ENCODE measurements at places on chromosomes 16 and 17.
A peak's percentile ranks its signal among the peaks of the same experiment; 100 is the strongest.

GRCh38 chr16:56916571-56917403, 15.2 kb upstream of the HERPUD1 start:
- DNase-seq: peak; percentile 49

DNA sequence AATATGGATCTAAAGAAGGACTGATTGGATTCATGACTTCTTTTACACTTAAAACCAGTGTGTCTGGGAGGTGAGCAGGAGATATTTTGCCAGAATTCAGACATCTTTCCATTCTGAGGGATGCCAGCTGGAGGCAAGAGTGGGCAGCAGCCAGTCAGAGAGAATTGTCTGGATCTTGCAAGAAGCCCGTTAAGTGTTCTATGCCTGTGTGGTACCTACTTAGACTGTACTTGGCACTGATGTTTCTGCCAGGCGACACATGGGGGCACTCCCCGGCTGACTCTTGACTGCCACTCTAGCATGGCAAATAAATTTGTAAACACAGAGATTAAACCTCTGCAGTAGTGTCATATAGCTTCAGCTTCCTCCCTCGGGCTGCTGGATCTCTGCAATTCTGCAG, 247.7 kb downstream of the UTP18 start:
- DNase-seq: no peak

- no peak for DNase-seq
These were observed 9.2 kb upstream of the MSLN start for GRCh38 chr16:751152-752006.

DNA sequence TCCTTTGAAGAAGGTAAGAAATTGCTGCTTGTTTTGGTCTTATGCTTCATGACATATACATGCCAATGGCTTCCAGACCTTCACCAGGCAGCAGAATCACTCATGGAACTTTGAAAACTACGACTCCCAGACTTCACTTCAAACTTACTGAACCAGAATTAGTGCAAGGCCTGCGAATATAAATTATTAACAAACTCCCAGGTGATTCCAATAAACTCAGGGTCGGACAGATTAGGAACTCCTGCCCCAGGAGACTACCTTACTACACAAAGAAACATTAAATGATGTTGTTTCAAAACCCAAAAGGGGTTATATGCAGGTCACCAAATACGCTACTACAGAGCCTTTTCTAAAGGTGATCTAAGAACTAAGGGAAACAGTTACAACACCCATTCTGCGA, 20.4 kb downstream of the PSME3IP1 start:
- no peak for DNase-seq

GRCh38 chr17:35051183-35051578, 12.3 kb downstream of the RFFL start:
- no peak for DNase-seq

DNA sequence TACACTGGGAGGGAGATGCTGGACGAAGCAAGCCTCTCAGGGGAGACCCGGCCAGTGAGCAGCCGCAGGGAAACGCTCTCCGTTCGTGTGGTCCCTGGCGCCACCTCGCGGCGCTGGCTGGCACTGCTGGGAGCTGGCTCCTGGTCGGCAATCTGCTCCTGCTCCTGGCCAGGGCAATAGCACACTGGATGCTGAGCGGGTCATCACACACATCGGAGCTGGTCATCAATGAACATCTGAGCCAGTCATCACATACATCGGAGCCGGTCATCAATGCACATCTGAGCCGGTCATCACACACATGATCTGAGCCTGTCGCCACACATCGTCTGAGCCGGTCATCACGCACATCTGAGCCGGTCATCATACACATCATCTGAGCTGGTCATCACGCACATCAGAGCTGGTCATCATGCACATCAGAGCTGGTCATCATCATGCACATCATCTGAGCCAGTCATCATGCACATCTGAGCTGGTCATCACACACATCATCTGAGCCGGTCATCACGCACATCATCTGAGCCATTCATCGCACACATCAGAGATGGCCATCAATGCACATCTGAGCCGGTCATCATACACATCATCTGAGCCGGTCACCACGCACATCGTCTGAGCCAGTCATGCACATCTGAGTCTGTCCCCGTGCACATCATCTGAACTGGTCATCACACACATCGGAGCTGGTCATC, 217.3 kb downstream of the RBFOX3 start:
- DNase-seq: peak; percentile 84

DNA sequence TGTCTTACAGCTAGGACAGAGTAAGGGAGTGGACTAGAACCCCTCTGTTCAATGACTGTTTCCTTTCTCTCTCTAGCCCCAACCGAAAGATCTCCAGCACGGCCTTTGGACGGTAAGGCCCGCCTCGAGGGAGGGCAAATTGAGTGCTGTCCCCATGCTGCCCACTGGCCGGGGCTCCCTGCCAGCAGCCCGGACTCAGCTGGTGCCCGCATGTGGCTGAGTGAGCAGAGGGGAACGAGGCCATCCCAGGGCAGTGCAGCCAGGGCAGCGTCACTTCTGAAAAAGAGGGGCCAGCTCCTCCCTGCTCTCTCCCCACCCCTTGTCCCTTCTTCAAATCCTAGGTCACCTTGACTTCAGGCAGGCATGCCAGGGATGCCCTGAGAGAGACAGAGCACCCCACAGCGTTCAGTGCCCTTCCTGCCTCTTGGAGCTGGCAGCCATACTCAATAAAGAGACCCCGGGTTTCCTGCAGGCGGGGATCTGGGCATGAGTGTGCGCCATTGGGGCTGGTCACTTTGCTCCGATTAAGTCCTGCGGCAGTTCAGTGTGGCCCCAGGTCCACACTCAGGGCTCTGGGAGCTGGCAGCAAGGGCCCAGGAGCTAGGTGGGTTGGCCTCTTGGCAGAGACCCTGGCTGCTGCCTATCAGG, 130.9 kb downstream of the RAB11FIP4 start:
- no peak for DNase-seq

DNA sequence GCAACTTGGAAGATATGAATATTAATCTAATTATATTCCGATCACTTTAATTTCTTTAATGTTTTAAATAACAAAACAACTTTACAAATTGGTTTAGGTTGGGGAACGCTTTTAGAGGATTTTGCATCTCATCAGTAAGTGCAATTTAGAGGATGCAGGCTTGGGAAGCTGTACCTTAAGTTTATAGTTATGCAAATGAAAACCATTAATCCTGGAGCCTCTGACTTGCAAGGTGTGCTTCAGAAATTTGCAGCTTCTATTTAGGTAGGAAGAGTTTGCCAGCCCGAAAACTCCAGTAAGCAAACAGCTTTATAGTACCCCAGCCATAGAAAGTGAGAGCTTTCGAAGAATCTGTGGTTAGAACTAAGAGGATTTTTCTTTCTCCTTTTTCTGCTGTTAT, 547.0 kb downstream of the MAF start:
- DNase-seq: no peak

GRCh38 chr16:87821376-87822107, 47.8 kb downstream of the SLC7A5 start:
- DNase-seq: no peak

- DNase-seq: no peak
These were observed 1.4 kb upstream of the WDR45B start for GRCh38 chr17:82649501-82650261.

GRCh38 chr17:51180486-51180885, 14.3 kb downstream of the NME2 start:
- no peak for DNase-seq

- no peak for DNase-seq
These were observed 5.8 kb downstream of the FBXL19 start for GRCh38 chr16:30929167-30929566.

- DNase-seq: no peak
These were observed 50.4 kb downstream of the SNX29 start for GRCh38 chr16:12026741-12027490.

DNA sequence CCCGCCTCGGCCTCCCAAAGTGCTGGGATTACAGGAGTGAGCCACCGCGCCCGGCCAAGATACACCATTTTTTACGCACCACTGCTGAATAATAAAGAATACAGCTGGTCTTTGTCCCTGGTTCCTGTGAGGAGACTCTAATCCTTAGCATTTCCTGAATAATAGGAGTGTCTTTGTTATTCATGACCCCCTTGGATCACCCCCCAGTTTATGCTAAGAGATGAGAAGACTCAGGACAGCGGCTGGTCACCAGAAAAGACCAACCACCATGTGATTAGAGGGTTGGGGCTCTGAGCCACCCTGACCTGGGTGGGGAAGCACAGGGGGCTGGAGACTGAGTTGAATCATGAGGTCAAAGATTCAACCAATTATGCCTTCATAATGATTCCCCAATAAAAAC, 17.3 kb downstream of the PHLPP2 start:
- no peak for DNase-seq

DNA sequence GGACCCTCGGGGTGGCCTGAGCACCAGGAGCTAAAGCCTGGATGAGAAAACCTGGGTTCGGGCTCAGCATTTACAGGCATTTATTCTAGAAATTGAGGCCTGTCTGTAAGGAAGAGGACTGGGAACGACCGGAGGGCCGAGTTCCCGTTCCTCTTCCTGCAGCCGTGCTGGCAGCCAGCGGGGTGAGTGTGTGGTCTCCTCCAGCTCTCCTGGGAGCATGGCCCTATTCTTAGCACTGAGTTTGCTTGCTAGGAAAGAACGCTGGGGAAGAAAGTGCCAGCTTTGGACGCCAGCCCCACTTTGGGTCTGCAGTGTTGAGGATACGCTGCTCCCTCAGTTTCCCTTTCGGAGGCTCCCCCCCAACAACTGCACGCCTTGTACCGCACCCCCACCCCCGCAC, 49.6 kb downstream of the MGAT5B start:
- DNase-seq: no peak

DNA sequence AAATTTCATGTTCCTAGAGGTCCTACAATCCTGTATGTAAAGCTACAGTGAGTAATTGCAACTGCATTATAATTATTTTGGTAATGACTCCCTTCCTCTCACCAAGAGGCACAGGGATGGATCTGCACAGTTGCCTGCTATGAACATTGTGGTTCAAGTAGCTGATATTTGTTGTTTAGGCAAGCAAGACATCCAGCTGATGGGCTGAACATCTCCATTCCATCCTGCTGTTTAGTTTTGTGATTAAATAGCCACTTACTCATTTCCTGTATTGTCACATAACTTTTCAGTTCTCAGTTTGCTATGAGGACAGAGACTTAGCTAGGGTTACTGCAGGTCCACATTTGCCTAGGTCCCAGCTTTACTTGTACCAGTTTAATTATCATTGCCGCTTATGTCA, 181.2 kb upstream of the TBX2 start:
- DNase-seq: no peak

DNA sequence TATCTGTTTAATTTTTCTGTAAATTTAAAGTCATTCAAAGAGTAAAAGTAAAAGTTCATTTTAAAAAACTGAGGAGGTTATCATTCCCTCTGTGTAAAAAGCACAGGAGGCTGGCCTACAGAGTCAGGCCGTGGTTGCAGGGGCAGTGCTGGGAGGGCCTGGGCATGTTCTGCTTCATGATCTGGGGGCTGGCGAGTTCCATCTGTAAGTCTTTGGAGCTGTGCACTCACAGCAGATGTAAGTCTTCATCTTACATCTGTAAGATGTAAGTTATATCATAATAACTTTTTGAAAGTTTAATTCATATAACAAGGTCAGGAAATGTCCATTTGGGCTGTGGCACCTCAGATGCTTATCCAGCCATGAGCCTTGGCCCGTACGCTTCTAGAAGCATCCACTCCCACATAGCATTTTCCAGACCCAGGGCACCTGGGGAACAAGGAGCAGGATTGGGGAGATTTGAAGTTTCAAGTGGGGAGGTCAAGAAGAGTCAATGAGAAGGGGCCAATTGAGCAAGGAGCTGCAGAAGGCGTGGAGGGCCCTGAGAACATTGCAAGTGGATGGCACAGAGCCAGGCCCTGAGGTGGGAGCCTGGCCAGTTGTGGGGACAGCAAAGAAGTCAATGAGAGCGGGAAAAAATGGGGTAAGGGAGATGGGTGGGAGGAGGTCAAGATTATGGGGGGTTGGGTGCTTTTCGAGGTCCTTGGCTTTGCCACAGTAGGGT, 54.1 kb downstream of the TNFRSF13B start:
- DNase-seq: peak; percentile 2

DNA sequence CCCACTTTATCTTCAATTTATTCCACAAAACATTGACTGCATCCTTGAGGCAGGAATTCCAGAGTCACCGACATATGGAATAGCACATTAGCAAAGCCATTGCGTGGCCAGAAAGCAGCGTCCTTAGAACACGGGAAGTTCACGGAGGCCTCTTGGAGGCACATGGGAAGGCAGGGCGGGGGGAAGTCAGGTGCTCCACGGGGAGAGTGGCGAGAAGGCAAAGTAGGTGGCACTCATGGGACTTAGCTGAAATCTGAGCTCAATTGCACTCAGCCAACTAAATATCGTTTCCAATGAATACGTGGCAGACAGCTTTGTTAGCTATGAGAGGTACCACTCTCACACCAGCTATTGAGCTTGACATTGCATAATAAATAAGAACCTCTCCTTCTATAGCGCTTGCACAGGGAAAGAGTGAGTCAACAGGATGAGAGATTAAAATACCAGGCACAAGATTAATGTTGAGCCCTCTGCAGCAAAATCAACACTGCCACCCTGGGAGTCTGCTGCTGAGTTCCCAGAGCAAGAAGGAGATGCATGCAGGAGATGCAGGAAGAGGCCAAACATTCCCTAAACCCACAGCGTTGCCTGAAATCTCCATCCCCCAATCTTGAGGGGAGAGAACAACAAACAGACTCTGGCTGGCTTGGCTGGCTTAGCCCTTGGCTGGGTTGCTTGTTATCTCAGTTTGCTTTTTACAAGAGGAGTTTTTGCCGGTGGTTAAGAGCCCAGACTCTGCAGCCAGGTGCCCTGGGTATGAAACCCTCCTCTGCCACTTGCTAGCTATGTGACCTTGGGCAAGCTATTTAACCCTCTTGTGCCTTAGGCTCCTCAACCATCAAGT, 28.8 kb downstream of the ABCC12 start:
- DNase-seq: no peak

DNA sequence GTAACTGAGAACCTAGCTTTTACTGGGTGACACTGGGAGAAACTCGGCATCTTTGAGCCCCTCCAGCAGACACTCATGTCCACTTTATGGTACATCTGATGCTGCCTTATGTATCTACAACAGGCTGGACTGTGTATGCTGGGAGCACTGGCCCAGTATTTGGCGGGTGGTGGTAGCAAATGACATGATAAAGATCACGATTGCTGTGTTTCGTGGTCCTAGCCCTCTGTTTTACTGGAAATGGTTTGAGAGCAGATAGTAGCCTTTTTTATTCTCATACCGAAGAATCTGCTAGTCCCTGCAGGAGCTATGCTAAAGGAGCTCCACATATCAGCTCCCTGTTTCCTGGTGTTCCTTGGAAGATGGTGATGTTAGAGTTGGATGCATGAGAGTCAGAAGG, 150.3 kb downstream of the CCDC182 start:
- no peak for DNase-seq

GRCh38 chr17:9290226-9290613, 268.9 kb downstream of the NTN1 start:
- DNase-seq: peak; percentile 35

- no peak for DNase-seq
These were observed 2.3 kb upstream of the PYDC1 start for GRCh38 chr16:31219154-31219741.

Data from activated T-cell treated with anti-CD3 and anti-CD28 coated beads, Interleukin-2, amount 50 U/mL, for 48 hours (primary cell).